ENCODE measurements at places on chromosomes 7 and 10.

DNA sequence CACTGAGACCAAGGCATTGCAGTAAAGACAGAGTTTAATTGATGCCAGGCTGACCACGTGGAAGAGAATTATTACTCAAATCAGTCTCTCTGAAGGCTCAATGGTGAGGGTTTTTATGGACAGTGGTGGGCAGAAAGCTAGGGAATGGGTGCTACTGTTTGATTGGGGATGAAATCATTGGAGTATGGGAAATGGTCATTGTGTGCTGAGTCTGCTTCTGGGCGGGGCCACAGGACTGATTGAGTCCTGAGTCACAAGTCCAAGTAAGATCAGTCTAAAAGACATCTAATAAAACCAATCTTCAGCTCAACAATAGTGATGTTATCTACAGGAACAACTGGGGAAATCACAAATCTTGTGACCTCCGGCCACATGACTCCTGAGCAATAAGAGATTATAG is 868.4 kb downstream of the SORCS3 start:
- no peak for DNase-seq

GRCh38 chr7:56105508-56105907 is 768 bp downstream of the CHCHD2 start:
- DNase-seq: no peak

DNA sequence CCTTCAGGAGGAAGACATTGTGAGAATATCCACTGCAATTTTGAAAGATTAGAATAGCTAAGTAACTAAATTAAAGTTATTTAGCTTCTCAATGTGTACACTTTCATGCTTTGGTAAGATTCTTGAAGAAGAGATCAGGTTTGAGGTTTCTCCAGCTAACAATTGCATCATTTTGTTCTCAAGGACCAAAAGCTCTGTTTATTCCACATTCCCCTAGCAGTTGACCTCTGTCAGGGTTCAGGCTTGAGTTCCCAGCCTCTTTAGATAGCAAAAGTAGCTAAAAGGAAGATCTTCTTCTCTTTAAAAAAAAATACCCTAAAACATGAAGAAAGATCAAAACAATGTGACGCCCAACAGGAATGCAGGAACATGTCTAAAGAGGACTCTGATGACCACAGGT is 179.4 kb upstream of the IGFBP3 start:
- no peak for DNase-seq

- DNase-seq: no peak
Observed at GRCh38 chr7:47795631-47796030, 152.6 kb downstream of the PKD1L1 start.

GRCh38 chr7:320297-320696 is 30.3 kb downstream of the FOXL3 start:
- DNase-seq: no peak

DNA sequence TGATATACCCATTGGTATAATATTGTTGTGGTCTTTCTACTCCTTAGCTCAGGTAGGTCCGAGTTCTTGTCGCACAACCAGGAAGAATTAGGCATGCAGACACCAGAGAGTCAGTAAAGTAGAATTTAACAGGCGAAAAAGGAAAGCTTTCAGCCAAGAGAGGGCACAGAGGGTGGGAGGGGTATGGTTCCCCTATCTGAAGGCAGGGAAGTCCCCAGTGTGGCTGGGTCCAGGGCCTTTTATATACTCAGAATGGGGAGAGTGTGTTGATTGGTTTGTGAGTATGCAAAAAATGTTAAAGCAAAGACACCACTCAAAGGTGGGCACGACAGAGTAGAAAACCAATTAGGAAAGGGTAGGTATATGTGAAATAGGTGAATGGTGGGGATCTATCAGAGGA is 53.9 kb downstream of the IMMP2L start:
- DNase-seq: no peak

DNA sequence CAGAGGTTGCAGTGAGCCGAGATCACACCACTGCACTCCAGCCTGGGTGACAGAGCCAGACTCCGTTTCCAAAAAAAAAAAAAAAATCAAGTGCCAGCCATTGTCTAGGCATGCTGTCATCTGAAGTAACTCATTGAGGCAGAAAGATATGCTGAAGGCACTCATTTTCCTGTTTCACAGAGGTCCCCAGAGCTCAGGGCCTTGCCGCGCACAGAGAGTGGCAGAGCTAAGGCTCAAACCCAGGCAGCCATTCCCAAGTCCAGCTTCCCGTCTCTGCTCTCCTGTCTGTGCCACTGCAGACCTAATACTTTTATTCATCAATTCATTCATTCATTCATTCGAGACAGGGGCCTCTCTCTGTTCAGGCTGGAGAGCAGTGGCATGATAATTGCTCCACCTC is 3.5 kb downstream of the GRIFIN start:
- no peak for DNase-seq

DNA sequence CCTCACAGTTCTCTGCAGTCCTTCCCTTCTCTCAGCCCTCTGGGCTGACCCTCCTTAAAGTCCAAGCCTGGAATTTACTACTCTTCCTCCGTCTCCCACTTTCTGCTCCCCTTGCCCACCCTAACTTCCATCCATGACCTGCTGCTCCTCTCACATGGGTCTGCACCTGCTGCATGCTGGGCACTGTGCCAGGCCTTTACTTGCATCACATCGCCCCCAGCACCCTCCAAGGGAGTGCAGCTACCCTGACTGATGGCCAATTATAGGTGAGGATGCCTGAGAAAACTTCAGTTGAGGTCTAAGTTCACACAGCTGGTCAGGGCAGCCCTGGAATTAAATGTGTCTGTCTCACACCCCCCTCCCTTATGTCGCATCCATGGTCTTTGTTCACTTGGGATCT is 53.6 kb upstream of the ZPBP start:
- DNase-seq: no peak

GRCh38 chr7:96322373-96322695 is 436 bp upstream of the SLC25A13 start:
- DNase-seq: no peak

- DNase-seq: no peak
Observed at GRCh38 chr7:130489140-130489983, 2.5 kb upstream of the MEST start.

- DNase-seq: no peak
Observed at GRCh38 chr7:6385110-6385781, 62.5 kb downstream of the DAGLB start.

- no peak for DNase-seq
Observed at GRCh38 chr10:125992254-125992653, 95.9 kb downstream of the FANK1 start.

- no peak for DNase-seq
Observed at GRCh38 chr7:148334959-148335577, 255.5 kb upstream of the C7orf33 start.

DNA sequence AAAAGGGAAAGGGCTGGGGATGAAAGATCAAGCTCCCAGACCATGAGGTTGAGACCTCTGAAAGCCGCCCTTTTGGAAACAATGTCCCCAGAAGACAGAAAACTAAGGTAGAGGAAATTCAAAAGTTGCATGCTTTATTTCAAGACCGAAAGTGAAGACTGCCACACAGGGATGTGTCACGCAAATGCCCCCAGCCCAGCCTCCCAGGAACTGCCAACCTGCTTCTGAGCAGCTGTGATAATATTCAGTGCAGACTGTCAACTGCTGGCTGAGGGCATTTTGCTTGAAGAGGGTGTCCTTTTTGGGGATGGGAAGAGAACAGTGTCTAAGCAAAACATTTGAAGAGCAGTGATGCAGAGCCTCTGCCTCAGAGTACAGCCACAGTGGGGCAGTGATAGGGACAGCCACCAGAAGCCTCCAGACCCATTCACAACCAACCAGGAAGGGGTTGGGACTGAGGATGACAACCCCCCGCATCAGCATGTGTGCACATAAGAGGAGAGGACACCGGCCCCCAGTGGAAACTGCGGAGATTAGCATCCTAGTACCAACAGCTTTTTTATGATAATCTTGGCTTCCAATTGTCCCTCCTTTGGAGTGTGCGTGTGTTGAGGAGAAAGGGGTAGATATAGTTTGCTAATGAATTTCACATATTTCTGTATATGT is 34.7 kb upstream of the NFE2L3 start:
- no peak for DNase-seq

GRCh38 chr7:83178066-83178465 is 15.4 kb upstream of the PCLO start:
- DNase-seq: no peak

DNA sequence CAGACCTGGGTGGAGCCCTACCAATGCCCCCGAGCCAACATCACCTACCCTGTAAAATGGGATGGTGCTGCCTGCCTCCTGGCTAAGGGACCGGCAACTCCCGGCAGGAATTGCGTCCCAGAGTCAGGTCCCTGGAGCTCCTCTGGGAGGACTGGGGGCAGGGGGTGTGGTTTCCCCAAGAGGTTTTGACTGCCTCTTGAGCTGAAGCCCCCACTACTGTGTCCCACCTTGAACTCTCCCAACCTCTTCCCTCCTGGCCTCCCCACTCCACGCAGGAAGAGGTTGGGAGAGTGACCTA is 1.3 kb downstream of the SH2B2 start:
- no peak for DNase-seq

DNA sequence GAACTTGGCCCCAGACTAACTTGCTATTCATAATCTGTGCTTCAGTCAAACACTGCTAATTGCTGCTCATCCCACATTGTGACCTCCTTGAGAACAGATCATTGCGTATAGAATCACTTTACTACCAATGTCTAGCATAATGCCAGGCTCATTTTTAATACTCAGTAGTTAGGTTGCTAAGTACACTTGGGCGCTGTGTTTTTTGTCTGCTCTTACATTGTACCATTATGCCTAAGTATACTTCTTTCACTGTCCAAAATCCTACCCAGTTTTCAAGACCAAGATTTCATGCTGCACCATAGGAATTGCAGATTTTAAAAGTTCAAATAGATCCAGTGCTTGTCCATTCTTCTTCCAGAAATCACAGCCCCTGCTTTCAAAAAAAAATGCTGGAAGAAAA is 32.8 kb upstream of the TMEM106B start:
- no peak for DNase-seq

DNA sequence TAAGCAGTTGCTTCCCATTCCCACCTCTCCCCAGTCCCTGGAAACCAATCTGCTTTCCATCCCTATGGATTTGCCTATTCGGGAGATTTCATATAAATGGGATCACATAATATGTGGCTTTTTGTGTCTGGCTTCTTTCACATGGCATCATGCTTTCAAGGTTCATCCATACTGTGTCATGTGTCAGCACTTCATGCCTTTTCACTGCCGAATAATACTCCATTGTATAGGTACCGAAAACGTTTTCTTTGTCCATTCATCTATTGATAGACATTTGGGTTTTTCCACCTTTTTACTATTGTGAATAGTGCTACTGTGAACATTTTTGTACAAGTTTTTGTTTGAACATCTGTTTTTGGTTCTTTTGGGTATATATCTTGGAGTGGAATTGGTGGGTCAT is 12.5 kb downstream of the RBM20 start:
- DNase-seq: no peak

GRCh38 chr7:46753662-46754061 is 828.2 kb downstream of the TNS3 start:
- DNase-seq: no peak

GRCh38 chr7:39971924-39972323 is 21.9 kb downstream of the CDK13 start:
- DNase-seq: no peak

DNA sequence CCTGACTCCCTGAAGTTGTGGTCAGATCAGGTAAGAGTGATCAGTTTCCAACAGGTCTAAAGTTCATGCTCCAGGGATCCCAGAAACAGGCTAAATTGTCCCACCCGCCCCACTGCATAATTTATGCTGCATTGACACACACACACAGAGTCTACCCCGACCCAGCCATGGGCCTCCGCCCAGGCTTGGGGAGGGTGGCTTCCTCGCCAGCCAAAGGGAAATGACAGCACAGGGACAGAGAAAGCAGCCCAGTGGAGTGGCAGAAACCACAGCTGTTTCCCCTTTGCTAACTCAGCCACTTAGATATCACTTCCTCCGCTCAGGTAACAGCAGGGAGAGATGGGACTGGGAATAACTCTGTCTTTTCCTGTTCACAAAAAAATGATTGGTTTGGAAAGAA is 9.4 kb downstream of the SH3PXD2A start:
- DNase-seq: peak; percentile 35

DNA sequence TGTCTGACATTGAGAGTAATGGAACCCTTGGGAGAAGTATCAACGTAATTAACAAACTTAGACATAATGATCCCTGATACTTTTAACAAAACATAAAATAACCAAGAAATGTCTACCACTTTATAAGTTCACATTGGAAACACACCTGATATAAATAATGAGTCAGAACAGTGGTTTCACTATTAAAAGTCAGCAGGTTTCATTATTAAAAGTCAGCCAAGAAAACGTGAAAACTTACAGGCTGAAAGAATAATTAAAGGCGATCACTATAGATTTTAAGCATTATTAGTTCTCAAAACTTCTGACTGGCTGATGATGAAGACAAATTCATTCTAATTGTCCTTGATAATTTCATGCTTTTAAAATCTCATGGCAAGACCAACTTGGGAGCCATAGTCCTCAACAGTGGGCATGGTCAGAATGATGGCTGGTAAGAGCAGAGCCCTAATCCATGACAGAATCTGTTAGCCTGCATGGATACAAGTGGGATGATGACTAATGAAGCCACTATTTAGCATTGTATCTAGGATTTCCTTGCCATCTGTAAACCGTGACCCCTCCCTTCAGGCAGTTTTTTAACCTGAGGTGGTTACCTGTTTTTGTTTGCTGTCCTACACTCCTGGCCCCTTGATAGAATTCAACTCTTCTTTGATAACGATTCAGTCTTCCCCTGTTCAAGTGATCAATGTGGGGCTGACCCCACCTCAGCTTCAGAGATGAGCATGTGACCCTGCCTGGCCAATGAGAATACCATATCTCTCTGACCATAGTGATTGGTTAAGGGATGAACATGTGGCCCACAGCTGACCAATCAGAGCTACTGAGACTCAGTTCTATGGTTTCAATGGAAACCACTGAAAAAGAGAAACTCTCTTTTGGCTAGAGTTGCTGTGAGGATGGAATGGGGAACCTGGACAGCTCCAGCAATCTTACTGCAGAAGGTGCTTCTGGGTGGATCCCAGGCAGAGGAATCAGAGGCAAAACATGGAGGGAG is 151.0 kb downstream of the PLPP4 start:
- no peak for DNase-seq

DNA sequence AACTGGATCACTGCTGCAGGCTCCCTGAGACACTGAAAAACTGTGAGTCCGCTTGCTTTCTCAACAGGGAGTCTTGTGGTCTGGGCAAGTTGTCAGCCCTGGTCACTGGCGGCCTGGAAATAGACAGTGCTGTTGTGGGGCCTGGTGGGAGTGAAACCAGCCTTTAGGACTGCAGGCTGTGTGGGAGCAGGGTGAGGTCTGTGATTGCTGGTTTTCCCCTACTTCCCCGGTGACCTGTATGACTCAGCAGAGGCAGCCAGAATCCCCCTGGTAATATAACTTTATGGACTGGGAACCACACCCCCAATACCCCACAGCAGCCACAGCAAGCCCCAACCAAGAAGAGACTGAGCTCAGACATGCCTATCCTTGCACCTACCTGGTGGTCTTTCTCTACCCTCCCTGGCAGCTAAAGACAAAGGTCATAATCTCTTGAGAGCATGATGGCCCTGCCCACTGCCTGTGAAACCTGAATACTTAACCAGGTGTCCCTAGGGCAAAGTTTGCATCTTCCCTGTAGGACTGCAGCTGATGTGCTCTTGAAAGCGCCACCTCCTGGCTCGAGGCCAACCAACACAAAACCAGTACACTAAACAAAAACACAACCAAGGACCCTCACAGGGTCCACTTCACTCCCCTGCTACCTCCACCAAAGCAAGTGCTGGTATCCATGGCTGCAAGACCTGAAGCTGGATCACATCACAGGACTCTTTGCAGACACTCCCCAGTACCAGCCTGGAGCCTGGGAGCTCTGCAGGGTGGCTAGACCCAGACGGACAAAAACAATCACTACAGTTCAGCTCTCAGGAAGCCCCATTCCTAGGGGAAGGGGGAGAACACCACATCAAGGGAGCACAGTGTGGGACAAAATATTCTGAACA is 7.2 kb upstream of the ADAM22 start:
- DNase-seq: no peak
